ENCODE measurements at places on chromosomes 12 and 14.

- DNase-seq = no peak
Measured at GRCh38 chr14:52733824-52734223, 3.9 kb downstream of the STYX start.

GRCh38 chr12:3727877-3728632 is 24.9 kb downstream of the CRACR2A start:
- DNase-seq = peak; percentile 44

GRCh38 chr12:111775205-111776193 is 8.8 kb downstream of the ALDH2 start:
- peak; percentile 34 for DNase-seq

- DNase-seq = no peak
Measured at GRCh38 chr14:76434220-76434619, 58.3 kb downstream of the ESRRB start.

DNA sequence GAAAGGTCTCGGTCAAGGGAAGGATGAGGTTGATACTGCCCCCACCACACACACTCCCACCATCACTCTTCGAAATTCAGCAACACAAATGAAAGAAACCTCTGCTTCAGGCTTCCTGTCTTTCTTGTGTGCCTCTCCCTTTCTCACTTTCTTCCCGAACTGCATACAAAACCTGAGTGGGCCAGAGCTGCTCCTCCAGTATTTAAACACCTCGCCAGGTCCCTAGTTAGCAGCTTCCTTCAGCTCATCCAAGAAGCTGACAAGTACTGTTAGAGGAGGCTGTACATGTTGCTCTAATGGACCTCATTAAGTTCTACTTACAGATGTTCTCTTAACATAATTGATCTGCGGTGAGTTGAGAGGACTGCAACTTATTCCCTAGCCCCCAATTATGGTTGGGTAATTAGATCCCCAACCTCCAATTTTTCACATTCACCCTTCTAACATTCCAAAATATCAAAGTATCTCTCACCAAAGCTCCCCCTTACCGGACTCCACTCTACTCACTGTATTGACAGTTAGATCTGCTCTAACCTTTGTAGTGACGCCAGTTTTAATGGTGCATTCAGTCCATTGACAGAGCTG is 4.1 kb upstream of the LMO3 start:
- DNase-seq = no peak

- DNase-seq = peak; percentile 14
Measured at GRCh38 chr12:83082690-83083276, 396.1 kb downstream of the TMTC2 start.

GRCh38 chr12:4434706-4435425 is 10.7 kb downstream of the FGF6 start:
- no peak for DNase-seq

GRCh38 chr14:62143245-62143644 is 381.0 kb downstream of the SNAPC1 start:
- DNase-seq = peak; percentile 12

GRCh38 chr12:124075841-124076240 is 102.8 kb downstream of the ZNF664 start:
- DNase-seq = no peak

GRCh38 chr14:92039719-92040430 is at the start of gene TRIP11:
Gene TRIP11, minus strand, starts transcription at chr14:92040059. Its CDS starts 374 bp downstream, at chr14:92039685.
- DNase-seq = peak; percentile 93

DNA sequence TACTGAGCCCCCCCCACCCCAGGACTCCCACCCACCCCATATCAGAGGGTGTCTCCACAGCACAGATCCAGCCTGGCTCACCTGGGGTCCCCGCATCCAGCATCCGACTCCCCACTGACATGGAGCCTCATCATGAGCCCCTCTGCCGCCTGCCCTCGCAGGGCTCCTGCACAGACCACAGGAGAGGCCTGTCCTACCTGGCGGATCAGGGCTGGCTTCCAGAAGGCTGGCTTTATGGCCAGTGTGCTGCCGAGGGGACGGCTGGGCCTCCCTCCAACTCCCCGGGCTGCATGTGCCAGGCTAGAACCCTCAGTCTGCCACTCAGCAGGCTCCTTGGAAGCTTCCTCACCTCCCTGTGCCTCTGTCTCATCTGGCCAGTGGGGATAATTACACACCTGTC is 119.0 kb downstream of the RFLNA start:
- no peak for DNase-seq

GRCh38 chr14:102708494-102708893 is 68.8 kb upstream of the TRAF3 start:
- DNase-seq = no peak

DNA sequence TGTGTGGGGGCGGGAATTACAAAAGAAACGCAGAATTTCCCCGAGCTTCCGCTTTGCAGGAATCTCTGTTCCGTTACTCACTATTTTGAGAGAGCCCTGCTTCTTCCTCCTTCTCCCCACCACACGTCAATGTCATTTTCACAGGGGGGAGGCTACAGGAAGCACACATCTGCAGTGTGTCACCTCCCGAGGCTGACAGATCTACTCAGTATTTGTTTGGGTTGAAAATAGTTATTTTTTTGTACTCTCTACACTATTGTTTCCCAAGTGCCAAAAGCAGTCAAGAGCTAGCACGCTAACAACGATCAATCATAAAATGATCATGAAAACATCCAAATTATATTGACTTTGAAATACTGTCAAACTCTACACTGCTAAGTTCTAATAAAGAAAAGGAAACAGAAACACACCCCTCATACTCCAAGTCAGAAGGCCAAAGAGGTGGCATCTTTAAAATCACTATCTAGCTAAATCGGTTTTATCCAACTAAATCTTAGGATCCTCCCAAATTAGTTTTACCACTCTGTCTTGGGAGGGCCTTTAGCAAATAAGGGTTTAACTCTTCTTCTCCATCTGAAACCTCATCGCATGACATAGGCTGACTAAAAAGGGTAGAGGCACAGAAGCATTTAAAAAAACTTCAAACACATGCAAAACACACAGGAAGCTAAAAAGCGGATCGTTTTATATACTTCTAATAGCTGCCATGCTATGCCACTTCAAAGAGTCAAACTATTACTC is 51.8 kb downstream of the FOXN3 start:
- no peak for DNase-seq

DNA sequence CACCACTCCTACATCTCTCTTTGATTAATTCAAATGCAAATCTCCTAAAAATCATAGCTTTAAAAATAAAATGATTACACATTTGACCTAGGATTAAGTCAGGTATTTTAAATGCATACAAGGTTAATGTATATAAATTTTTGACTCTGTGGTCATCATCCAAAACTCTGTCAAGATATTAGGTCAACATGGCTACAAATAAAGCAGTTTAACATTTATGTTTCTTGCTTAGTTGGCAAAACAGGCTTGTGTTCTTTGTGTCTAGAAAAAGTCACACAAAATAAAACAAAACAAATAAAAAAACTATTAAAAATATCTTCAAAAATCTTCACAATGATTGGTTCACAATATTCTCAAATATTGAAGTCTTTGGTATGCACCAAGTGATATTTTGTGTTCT is 473.2 kb downstream of the LRFN5 start:
- no peak for DNase-seq

GRCh38 chr14:81849714-81850113 is 316.1 kb upstream of the SEL1L start:
- no peak for DNase-seq

GRCh38 chr12:121811434-121812319 is 7.9 kb downstream of the SETD1B start:
- DNase-seq = peak; percentile 66

- peak; percentile 33 for DNase-seq
Measured at GRCh38 chr12:54197431-54197909, 8.7 kb upstream of the SMUG1 start.

GRCh38 chr12:57229046-57229633 is 371 bp upstream of the SHMT2 start:
- DNase-seq = no peak

DNA sequence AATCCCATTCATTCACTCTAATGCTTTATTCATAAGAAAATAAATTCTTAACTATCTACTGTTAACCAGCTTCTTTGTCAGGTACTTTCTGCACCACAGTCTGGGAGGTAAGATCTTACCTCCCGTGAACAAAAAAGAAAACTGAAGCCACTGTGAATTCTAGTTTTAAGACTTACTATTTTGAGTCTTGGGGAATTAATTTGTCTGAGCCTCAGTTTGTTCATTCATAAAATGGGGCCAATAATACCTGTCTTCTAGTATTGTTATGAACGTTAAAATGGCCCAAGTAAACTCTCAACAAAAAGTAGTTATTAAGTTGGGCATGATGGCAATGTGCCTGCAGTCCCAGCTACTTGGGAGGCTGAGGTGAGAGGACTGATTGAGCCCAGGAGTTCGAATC is 59.5 kb upstream of the BBS10 start:
- DNase-seq = no peak

GRCh38 chr12:27324530-27324929 is 8.1 kb upstream of the BMAL2 start:
- DNase-seq = no peak

GRCh38 chr12:106152334-106152733 is 13.6 kb upstream of the NUAK1 start:
- no peak for DNase-seq

- DNase-seq = no peak
Measured at GRCh38 chr14:31977001-31977556, 100.0 kb upstream of the ARHGAP5 start.

DNA sequence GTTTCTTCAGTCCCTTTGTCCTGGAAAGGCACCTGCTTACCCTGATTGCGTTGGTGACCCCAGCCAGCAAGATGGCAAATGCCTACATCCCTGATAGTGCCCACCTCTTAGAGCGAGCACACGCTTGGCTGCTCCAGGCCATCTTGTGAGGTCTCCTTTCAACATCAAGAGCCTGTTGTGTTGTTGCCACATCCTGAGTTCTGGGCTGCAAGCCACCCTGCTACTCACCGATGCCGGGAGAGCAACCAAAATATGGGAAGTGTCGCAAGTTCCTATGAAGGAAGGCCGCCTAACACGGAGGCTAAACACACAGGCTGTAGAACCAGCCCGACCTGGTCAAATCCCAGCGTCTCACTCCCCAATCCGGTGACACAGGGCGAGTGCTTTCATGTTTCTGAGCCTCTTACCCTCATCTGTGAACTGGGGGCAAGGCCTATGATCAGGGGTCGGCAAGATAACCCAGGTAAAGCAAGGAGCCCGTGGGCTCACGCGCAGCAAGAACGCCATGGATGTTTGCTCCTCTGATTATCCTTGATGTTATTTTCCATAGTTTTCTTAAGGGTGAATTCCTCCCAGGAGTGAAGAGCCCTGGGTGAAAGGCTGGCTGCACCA is 98.4 kb downstream of the LGMN start:
- peak; percentile 60 for DNase-seq

DNA sequence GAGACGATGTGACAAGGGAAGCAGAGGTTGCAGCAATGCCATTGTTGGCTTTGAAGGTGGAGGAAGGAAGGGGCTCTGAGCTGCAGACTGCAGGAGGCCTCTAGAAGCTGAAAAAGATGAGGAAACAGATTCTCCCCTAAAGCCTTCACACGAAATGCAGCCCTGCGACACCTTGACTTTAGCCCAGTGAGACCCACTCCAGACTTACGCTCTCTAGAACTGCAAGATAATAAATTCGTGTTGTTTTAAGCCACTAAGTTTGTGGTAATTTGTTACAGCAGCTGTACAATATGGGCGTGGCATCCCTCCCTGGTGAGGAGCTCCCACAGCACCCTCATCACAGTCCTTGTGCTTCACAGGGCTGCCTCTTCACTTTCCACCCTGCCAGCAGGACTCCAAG is 53.2 kb downstream of the GOLGA5 start:
- DNase-seq = no peak

- no peak for DNase-seq
Measured at GRCh38 chr12:102962532-102962931, 5.1 kb downstream of the ASCL1 start.

- DNase-seq = no peak
Measured at GRCh38 chr14:52314595-52315354, 663 bp downstream of the PTGER2 start.

DNA sequence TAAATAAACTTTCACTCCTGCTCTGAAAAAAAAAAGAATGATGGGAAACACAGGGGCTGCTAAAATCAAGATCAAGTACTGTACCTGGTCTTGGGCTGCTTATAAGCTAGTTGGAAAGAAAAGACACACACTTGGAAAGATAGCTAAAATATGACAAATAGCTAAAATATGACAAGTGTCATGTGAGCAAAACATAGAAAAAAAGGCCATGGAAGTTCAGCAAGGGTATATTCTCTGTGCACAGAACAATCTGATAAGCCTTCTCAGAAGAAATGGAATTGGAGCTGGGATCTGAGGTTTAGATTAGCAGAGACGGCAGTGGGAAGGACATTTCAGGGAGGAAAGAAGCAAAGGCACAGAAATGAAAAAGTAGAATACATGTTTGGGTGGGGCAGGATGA is 126.2 kb upstream of the PMCH start:
- no peak for DNase-seq

DNA sequence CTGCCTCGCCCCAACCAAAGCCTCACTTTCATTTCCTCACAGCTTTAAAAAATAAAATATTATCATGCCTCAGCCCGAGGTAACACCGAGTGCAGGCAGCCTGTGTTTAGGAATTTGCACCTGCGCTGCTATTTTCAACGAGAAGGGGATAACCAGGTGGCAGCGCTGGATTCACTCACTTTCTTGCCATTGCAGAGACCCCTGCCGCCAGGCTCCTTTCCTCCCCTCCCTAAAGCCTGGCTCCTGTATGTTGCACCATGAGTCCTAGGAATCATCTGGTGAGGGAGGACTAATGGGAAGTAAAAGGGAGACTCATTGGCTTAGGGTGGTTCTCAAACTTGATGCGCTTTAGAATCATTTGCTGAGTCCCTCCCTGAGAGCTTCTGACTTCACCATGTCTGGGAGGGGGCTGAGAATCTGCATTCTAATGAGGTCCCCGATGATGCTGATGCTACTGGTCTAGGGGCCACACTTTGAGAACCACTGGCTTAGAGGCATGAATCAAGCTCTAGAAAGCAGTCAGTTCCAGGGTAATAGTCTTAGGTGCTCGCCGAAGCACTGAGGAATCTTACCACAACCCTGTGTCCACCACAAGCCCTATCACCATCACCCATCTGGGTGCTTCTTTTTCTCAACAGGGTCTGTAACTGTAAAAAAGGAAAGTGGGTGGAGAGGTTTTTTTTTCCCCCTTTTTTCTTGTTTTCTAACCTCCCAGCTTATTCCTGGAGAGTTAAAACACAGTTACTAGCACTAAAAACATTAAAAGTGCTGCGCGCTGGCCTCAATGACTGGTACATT is 83.8 kb downstream of the SLC38A1 start:
- DNase-seq = no peak

DNA sequence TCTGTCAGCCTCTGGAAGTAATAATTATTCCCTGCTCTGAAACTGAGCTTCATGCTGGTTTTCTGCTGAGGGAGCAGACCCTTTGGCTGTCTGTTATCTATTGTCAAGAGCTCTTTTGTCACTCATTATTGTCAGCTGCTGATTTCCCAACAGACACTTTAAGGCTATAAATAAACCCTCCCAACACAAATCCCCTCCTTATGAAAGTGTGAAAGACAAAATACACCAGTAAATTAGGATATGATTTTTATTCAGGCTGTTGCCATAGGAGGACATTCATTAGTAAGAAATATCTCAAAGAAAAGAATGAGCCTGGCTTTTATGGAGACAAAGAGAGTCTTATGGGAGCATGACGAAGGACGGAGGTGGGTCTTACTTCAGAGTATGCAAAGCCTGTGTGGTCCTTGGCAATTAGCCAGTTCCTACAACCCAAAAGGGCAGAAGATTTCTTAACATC is 180.8 kb downstream of the CRADD start:
- no peak for DNase-seq

- DNase-seq = peak; percentile 42
Measured at GRCh38 chr14:101588990-101589389, 27.7 kb downstream of the DIO3 start.

- no peak for DNase-seq
Measured at GRCh38 chr12:62103748-62104147, 156.5 kb upstream of the USP15 start.

- DNase-seq = peak; percentile 15
Measured at GRCh38 chr12:13126494-13126893, 23.0 kb upstream of the GSG1 start.
